Transverse colon (tissue), 4 donors: ENCODE measurements at places on chromosomes 2 and 18. TPM values are rescaled to one million over a fixed set of nuclear protein-coding genes. Genes with fewer than 3 reads are reported as not detected.

ST8SIA5 gene
- not detected for total RNA-seq

PARD3B gene
- 34.1 TPM for total RNA-seq

PPP1CB gene
- total RNA-seq = 132 TPM

WNT10A gene
- total RNA-seq = not detected

IMMT gene
- total RNA-seq = 149 TPM

KIF5C gene
- 0.75 TPM for total RNA-seq

ARHGEF33 gene
- not detected for total RNA-seq

PPM1G gene
- total RNA-seq = 53.5 TPM

DCC gene
- total RNA-seq = not detected

C2orf80 gene
- total RNA-seq = not detected

SYT4 gene
- total RNA-seq = 0.68 TPM

ARMC9 gene
- 12.3 TPM for total RNA-seq

SCTR gene
- total RNA-seq = not detected

POTEC gene
- not detected for total RNA-seq

ZBTB7C gene
- total RNA-seq = 56.1 TPM

RTP5 gene
- total RNA-seq = not detected

VRK2 gene
- total RNA-seq = 15.3 TPM
